ENCODE measurements at places on chromosomes 13 and 19.

DNA sequence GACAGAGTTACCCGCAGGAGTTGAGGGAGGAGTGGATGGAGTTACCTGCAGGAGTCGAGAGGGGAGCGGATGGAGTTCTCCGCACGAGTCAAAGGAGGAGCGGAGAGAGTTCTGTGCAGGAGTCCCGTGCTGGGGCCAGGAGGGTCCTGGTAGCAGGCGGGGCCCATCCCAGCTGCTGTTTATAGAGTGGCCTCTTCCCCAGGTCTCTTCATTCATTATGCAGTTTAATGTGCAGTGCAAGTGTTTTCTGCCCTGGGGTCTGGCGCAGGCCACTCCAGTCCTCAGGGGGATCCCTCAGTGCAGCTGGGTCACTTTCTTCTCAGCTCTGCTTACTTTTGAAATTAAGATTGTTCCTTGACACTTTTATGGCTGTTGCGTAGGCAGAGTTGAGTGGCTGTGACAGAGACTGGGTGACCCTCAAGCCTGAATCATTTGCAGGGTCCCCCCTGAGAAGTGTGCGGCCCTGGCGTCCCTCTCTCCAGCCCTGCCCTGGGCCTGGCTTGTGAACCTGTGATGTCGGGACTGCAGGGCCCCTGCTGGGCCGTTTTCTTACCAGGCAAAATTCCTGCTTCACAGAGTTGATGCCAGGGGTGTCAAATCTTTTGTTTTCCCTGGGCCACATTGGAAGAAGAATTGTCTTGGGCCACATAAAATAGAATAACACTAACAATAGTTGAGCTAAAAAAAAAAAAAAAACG is 17.9 kb downstream of the TFDP1 start:
- no peak for DNase-seq

DNA sequence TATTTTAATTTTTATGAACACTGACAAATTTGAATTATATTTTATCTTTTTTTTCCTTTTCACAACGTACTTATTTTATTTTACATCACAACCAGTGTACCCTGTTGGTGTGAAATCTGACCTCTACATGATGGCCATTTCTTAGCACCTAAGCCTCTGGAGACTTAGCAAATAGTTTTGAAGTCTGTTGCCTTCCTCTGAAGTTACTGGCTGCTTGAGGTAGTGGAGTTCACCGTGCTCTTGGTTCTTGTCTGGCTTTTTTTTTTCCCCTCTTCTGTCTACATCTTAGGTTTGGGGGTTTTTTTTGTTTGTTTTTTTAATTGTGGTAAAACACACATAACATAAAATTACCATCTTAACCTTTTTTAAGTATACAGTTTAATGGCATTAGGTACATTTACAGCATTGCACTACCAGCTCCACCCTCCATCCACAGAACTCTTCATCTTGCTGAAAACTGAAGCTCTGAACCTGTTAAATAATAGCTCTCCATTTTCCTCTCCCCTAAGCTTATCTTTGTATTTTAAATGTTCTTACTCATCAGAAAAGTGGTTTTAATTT is 94.1 kb upstream of the MLNR start:
- no peak for DNase-seq

- DNase-seq = no peak
These were observed 1.8 kb upstream of the KLK14 start for GRCh38 chr19:51084505-51084904.

DNA sequence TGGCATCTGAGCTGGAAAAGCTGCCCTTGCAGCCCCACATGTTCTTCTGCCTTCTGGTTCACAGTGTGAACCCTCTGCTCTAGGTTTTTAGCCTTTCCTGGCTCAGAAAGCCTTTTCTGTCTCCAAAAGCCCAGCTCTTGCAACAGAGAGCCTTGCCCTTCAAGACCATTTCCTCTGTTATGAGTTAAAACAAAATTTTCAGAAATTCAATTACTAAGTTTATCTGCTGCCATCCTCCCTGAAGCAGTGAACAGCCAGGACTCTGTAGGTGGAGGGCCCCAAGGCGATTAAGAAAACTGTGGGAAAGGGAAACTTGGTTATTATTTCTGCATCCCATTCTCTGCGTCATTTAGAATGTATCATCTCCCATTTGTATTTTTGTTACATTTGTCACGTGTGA is 18.8 kb downstream of the FAM124A start:
- DNase-seq = no peak

GRCh38 chr13:110914081-110914330 is 863 bp downstream of the ANKRD10 start:
- DNase-seq = no peak

GRCh38 chr19:31908496-31909225 is 436.7 kb upstream of the ZNF507 start:
- no peak for DNase-seq

Measured in HuH-7 (cell line).